ENCODE measurements at places on chromosomes 6 and 20.

DNA sequence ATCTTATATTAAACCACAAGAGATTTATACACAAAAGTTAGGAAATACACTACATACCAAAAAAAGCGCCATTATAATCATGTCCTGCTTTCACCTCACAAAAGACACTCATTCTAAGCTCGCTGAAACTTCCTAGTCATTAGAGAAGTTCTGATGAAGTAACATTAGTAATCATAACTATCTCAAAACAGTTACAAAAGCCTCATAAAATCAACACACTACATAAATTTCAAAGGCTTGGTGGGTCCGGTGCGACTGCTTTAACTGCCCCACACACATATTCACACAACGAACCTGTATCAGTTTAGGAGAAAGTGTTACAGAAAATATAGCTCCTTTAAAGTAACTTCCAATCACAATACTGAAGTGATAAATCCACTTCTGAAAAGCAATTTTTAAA, 1.9 kb downstream of the PHIP start:
- no peak for DNase-seq

DNA sequence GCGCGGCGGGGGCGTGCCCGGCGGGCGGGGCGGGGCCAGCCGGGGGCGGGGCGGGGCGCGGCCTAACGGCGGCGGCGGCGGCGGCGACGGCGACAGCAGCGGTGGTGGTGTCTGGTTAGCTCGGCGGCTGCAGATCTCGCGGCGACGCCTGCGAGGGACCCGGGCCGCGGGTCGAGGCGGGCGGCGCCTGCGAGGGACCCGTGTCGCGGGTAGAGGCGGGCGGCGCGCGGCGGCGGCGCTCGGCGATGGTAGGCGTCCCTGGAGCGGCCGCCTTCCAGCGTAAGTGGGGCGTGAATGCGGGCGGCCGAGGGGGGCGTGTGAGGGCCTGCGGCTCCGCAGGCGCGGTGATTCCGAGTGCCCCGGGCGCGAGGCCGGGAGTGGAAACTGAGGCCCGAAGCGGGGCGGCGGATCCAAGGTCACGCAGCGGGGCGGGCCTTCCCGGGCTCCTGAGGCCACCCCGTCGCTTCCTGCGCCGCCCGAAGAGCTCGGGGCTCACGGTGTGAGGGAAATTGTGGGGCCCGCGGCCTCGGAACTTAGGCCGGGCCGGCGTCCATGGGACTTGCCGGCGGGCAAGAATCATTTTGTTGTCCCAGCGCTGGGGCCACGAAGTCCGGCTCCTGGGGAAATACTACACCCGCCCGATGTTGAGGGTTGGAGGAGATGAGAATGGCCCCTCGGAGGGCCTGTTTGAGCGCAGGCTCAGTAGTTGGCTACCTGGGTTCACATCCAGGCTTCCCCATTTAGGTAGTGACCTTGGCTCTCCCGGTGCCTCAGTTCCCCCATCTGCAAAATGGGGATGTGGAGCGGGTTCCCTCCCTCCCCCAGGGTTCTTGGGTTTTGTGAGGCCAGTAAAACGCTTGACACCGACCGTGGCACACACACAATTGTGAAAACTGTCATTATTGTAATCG, at the start of gene CBFA2T2:
CBFA2T2 (plus strand) TSS at position 74 of the 911 bp plus-strand sequence; CDS start at position 246, 172 bp downstream.
- no peak for DNase-seq

GRCh38 chr6:6758915-6759654, 170.6 kb downstream of the LY86 start:
- no peak for DNase-seq

DNA sequence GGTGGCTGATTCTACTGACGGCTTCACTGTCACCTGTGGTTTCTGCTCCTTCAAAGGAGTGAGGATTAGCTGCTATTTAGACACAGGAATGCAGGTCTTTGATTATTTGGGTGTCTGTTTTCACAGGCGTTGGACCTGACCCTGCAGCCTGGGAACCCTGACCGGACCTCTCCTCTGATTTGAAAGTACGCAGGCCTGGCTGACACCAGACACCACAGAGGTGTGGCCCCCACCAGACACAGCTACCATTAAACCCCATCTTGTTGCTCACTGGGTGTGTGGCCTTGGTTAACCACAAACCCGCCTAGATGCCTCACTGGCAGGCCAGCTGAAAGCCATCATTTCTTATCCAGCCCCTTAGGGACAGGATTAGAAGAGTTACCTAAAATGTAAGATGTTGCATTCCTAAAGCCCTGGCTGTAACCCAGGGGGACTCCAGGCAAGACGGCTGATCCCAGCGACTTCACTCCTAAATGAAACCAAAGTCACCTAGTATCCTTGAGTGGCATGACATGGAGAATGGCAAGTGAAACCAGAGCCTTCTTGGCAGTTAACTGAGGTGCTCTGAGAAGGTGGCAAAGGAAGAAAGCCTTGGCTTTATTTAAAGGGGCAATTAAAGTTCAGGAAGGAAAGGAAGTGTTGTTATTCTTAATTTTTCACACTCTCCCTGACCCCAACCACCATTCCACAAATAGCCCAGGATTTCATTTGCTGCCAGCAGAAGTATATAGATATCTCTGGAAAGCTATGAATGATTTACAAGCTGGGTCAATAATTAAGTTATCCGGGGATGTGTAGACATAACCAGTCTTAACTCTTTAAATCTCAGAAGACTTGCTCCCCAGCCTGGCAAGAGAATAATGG, 169.9 kb downstream of the QRSL1 start:
- no peak for DNase-seq

GRCh38 chr20:53963635-53964034, 106.8 kb downstream of the BCAS1 start:
- DNase-seq, result no peak

GRCh38 chr6:93183531-93183972, 235.8 kb downstream of the EPHA7 start:
- DNase-seq, result no peak

GRCh38 chr6:158161566-158162254, 6.4 kb downstream of the SERAC1 start:
- no peak for DNase-seq

DNA sequence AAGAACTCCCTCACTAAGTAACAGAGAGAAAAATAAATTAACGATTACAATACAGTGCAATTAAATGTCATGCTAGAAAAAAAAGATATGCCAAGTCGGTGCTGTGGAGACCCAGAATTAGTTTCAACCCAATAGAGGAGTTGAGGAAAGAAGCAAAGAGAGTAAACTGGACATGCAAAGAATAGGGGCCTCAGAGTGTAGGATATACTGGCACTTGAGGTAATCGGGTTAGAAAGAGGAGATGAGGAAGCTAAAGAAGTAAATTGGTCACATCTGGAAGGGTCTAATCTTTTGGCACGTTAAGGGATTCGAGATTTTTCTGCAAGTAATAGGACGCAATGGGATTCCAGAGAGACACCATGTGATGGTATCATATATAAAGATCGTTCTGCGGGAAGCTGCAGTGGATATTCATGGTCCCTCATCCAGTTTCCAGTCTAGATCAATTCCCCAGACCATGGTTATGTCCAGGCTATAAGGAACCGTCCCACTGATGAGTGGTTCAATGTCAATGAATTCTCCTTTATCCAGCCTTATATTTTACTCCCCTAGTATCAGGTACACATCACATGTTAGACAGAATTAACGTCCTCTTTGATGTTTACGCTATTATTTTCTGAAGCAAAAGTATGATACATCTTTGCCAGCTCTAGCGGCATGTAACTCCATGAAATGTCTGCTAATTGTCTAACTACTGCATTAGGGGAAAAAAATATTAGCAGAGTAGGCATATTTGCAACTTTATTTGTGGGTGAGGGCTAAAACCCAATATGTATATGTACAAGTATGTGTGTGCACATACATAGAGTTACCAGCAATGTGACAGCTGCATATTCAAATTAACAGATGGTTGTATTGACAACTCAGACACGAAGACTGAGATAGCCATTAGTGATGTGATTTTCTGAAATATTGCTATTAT, 1.1 kb upstream of the TBC1D32 start:
- DNase-seq, result no peak

GRCh38 chr20:44803383-44803941, 6.9 kb downstream of the RIMS4 start:
- no peak for DNase-seq

GRCh38 chr6:39266782-39267355, 37.6 kb upstream of the KCNK5 start:
- no peak for DNase-seq

DNA sequence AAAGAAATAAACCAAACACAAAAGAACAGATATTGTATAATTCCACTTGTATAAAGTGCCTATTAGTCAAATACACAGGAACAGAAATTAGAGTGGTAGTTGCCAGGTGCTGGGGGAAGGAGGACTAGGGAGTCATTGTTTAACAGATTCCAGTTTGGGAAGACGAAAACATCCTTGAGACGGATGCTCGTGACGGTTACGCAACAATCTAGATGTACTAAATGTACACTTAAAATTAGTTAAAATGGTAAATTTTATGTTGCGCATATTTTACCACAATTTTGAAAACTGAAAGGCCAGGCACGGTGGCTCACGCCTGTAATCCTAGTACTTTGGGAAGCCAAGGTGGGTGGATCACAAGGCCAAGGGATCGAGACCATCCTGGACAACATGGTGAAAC, 111.0 kb downstream of the PKHD1 start:
- DNase-seq, result no peak

DNA sequence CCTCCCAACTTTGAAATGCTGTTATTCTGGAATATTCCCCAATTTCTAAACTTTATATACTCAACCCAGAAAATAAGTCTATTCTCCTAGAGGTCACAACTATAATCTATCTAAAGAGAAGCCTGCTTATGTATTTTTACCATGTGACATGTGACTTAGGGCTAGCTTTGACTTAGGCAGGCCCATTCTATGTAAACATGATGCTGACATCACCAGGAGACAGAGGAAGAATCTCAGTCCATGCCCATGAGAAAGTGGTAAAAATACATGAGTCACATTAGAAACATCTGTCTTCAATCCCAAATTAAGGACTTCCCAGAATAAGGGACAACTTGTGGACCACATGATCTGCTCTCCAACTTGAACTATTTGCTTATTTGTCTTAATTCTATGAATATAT, 113.6 kb upstream of the ID4 start:
- no peak for DNase-seq

GRCh38 chr20:51434580-51435247, 107.8 kb downstream of the NFATC2 start:
- no peak for DNase-seq

DNA sequence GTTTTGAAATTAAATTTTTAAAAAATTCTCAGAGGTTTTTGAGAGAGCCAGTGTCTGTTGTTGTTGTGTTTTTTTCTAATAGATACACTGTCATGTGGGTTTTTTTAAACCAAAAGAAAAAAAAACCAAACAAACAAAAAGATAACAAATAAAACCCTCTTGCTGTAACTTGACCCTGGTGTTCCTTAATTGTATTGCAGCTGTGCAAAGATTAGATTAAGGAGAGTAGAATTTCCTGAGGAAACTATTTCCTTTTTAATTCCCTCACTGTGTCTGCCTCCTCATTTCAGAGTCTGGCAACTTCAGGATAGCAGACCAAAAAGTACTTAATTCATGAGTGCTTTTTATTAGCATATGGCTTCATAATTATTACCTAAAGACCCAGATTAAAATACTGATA, 281.9 kb downstream of the EPM2A start:
- DNase-seq, result no peak

DNA sequence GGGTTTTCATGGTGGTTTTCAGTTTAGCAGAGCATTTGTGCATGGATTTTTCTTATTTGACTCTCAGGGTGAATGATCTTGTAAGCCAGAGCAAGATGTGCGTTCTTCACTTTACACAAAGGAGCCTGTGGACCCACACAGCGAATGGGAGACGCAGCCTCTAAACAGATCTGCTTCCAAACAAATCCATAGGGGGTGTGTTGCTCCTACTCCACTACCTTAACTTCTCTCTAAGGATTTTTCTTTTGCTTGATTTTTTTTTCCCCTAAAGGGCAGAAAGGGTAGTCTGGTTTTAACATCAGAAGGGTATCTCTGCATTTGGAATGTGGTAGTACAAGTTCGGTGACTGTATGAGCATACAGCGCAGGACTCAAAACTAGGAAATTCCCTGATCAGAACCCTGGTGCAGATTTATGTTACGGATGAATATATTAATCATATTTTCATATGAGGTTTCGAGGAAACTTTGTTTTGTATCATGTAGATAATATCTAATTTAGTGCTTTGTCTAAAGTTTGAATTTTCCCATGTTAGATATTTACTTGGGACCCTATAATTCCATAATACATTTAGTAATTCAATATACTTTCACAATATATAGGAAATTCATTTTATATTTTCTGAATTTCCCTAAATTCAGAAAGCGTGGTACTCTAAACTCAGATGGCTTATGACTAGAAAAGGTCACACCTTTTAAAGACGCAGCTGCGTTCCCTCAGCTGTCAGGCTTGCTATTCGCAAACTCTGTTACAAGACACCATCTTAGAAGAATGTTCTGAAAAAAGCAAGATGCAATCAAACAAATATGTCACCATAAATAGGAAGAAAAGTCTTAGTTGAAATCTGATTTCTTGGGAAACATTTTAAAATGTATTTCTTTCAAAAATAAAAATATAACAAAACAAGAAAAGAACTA, 196.9 kb downstream of the TMEM242 start:
- no peak for DNase-seq

- DNase-seq, result no peak
Measured at GRCh38 chr20:10478205-10478604, 43.1 kb downstream of the SLX4IP start.

DNA sequence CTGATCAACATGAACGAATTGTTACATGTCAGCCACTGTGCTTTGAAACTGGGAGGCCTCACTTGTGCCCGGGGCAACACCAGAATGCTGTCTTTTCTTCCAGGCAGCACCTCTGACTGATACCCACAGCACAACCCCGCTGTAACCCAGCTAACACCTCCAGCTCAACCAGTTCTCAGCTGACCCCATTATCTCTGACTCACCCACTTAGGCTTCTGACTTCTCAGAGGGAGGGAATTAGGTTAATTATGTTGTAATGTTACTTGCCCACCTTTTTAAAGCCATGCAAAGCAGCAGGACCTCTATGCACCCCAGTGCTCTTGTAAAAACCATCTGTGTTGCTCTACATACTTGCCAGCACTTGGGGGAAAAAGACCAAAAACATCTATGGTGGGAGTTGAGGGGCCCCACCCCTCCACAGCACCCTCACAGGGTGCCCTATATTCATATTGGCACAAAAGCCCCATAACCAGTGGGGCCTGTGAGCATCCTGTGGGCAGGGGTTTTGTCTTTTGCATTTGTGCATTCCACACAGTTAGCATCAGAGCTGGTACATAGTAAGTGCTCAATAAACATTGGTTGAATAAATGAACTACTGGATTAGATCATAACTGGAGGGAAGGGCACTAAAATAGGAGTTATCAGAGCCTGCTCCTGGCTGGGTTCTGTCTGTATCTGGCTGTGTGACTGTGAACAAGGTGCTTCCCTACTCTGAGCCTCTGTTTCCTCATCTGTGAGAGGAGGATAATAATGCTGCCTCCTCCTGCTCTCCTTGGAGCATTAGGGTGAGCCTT, 22.3 kb downstream of the BNIP5 start:
- DNase-seq, result no peak

DNA sequence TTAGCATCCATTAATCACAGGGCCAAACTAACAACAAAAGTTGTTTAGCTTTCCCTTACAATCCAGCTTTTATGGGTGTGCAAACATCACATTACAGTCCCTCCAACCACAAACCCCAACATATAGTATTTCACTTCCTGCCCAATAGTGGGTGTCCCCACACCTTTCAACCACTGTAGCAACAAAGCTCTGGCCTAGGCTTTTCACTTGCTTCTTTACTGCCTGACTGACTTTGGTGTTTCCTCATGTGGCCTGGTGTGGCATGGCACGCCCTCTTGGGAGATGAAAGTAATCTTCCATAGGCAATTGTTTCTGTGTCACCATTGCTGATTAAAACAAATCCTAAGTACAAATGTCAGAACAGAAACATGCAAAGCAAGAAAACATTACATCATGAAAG, 46.3 kb downstream of the MCM8 start:
- peak; percentile 7 for DNase-seq

Data from activated T-cell treated with anti-CD3 and anti-CD28 coated beads for 1 hour (primary cell).